Central memory CD4-positive, alpha-beta T cell (primary cell): ENCODE measurements at places on chromosomes 2 and 18.

- no peak for DNase-seq
Measured at GRCh38 chr2:26696351-26696816, 3.9 kb downstream of the KCNK3 start.

- no peak for DNase-seq
Measured at GRCh38 chr2:74261204-74261864, 62.9 kb downstream of the MTHFD2 start.

- no peak for DNase-seq
Measured at GRCh38 chr2:40740419-40740818, 288.5 kb upstream of the SLC8A1 start.

DNA sequence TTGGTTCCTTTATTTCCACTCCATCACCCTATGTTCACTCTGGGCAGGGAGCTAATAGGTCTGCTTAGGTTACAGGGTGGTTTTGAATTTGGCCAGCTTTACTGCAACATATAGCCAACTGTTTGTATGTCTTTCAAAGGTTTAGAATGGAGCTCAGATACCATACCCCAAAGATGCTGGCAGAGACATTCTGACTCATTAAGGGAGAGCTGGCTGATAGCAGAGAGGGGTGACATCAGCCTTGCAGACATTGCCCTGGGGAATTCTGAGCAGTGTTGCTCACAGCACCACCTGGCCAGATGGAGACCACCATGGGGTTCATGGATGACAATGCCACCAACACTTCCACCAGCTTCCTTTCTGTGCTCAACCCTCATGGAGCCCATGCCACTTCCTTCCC is 2.1 kb downstream of the PROKR1 start:
- DNase-seq = no peak

DNA sequence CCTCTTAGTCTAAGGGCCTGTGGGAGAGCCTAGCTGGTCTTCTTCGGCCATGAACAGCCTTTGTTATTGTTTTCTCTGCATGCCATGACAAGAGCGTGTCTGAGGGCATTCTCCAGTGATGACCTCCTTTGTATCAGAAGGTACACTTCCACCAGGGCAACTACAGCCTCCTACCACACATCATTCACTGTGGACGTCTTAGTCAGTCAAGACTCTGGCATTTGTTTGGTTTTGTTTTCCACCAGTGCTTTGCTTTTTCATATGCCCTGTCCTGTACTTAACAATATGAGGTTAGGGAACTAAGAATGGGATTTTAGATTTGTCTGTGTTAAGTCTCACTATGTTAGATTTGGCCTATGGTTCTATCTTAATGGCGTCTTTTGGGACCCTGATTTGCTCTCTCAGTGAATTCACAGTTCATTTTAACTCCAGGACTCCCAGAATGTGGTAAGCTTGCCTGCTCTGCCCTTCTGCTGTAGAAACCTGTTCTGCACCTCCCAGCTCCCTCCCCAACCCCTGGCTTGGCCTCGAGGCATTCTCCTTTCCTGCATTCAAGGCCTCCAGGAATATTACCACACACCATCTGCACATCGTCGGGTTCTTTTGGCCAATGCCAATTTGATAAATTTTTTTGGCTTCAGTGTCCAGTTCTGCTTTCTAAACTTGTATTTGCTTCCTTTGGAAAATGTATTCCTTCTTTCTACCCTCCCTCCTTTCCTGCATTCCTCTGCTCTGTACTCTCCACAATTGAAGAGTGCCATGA is 42.8 kb upstream of the IL1R1 start:
- no peak for DNase-seq

GRCh38 chr2:79530443-79530842 is 17.6 kb downstream of the CTNNA2 start:
- no peak for DNase-seq

DNA sequence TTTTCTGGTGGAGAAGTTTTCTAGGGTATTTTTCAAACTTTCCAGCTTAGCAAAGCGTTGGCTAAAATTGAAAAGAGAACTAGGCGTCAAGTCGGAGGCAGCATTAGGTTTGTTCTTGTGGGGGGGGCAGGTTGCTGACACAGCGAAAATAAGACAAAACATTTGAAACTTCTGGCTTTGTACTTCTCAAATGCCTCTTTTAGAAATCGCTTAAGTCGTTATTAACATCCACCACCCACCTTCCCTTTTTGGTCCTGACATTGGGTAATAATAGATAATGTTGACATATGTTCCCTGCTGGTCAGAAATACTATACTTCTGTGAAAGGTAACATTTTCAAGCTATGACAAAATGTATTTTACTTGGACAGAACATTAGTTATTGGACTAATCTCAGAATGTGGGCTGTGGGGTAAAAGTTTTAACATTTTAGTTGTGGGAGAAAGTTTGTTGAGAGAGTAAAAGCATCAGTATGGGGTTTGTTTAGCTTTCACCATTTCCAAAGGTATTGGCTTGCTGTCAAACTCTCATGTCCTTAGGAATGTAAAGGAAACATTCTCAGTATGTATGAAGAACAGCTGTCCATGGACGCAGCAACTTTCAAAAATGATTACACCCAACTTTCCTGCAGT is 88.1 kb upstream of the ZEB2 start:
- DNase-seq = no peak

GRCh38 chr2:159713631-159714246 is 1.4 kb downstream of the MARCHF7 start:
- no peak for DNase-seq

DNA sequence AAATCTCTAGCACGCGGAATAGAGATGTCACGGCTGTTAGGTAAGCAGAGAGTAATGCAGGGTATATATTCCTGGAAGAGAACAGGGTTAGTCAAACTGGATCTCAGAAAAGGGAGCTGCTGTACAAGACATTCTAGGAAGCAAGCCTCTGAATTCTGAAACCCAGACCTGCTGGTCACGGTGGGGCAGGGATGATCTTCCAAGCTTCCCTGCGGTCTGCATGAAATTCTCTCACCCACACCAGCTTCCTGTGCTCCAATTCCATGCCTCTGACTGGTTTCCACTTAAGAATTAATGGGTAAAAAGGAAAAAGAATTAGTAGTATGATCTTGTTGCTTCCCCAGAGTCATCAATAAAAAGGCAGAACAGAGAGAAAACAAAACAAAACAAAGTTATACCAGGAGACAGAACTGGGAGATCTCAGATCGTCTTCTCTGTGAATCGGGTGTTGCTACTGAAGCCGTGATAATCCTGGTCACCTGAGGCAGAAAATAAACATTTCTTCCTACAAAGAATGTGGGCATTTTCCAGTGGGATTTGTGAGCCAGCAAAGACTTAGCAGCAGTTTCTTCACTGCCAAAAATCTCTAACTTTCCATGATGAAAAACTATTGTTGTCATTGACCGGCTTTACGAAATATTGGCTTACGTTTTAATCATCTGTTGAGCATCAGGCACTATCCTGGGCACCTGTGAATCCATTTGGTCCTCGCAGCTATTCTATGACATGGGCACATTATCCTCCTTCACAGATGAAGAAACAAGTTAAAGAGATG is 5.3 kb upstream of the CYP27C1 start:
- no peak for DNase-seq
